ENCODE measurements at places on chromosomes 7 and 10.

GRCh38 chr10:48431871-48432270 is 125.4 kb downstream of the MAPK8 start:
- no peak for DNase-seq

- DNase-seq, result peak; percentile 75
These were observed 197.9 kb downstream of the IMMP2L start for GRCh38 chr7:111364413-111364812.

GRCh38 chr10:130141460-130141859 is 5.3 kb downstream of the GLRX3 start:
- DNase-seq, result peak; percentile 39

- DNase-seq, result no peak
These were observed 73.3 kb upstream of the AGK start for GRCh38 chr7:141477865-141478264.

DNA sequence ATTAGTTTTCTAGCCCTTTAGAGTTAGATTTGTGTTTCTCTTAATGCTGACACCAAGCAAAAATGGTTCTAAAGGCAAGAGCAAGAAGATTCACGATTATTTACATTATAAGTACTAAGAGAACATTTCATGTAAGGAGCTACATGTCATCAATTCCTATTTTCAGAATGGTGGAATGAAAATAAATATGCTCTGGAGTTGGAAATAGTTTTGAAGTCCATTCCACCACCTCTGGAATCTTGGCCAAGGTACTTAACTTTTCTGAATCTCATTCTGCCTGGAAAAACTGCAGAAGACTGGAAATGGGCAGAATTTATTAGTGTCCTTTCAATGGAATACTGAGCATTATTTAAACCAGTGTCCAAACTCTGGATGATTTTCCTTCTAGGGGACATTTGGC is 125.1 kb upstream of the RAB11FIP2 start:
- peak; percentile 58 for DNase-seq

DNA sequence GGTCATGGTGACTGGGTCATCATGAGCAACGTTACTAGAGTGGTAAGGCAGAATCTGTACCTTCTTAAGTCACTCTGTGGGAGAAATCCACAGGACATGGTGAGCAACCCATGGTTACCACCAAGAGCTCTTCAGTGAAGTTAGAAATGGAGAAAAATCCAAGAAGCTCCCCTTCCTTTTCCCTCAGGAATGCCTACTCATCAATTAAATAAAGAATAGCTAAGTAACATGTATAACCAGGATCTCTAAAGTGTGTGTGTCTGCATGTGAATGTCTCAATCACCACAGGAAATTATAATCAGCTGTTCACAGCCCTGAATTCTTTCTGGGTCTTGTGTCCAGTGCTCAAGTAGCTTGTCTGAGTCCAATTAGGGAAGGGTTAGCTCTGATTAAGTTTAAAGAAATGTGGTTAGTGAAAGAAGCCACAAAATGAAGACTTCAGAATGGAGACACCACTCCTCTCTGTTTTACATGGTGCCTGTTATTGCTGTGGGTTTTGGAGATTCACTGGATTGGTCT is 73.2 kb downstream of the SEM1 start:
- peak; percentile 47 for DNase-seq

DNA sequence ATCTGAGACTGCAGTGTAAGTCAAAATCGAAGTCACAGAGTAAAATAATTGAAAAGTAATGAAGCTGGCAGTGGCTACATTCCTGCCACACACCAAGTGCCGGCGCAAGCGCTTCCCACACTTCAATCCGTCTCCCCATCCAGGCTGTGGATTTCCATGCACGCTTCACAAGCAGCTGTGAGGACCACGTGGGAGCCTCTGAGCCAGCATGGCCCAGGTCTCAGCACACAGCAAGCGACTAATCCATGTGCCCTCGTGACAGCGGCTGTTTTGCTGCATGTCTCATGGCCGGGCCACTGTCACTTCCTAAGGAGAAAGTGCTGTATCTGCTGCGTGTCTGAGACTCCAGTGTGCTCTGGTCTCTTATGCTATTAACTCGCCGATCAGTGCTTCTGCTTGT is 566.9 kb downstream of the DNAJB6 start:
- DNase-seq, result no peak
